Upper lobe of left lung (tissue), 6 donors: ENCODE measurements at places on chromosomes 3 and 15. TPM values are rescaled to one million over a fixed set of nuclear protein-coding genes. Genes with fewer than 3 reads are reported as not detected.

Gene MORC1
- total RNA-seq: not detected

- no peaks in the 10 kb centered on the region for H3K36me3 ChIP-seq
- H3K27me3 ChIP-seq: no peaks in the 10 kb centered on the region
- no peak overlapping the region for H3K4me3 ChIP-seq
These were observed 14.5 kb downstream of the GATM start for GRCh38 chr15:45363801-45364200.

GRCh38 chr15:42021593-42021992 lies 751 bp upstream of the PLA2G4E start:
- DNase-seq: no peak
- H3K36me3 ChIP-seq: no peaks in the 10 kb centered on the region
- H3K4me1 ChIP-seq: no peaks in the 10 kb centered on the region
- H3K27ac ChIP-seq: no peak overlapping the region
- H3K4me3 ChIP-seq: no peak overlapping the region

- DNase-seq: no peak
- no peaks in the 10 kb centered on the region for H3K4me1 ChIP-seq
- H3K36me3 ChIP-seq: no peaks in the 10 kb centered on the region
- no peak overlapping the region for H3K27ac ChIP-seq
These were observed 71.8 kb upstream of the NDN start for GRCh38 chr15:23758891-23759290.

- H3K27ac ChIP-seq: no peak overlapping the region
- DNase-seq: no peak
- no peaks in the 10 kb centered on the region for H3K4me1 ChIP-seq
- H3K27me3 ChIP-seq: no peaks in the 10 kb centered on the region
- no peaks in the 10 kb centered on the region for H3K36me3 ChIP-seq
These were observed 70.1 kb upstream of the CCK start for GRCh38 chr3:42336103-42336502.

- peaks cover 14% of the 10 kb centered on the region for H3K4me1 ChIP-seq
- H3K27me3 ChIP-seq: no peaks in the 10 kb centered on the region
- no peak overlapping the region for H3K4me3 ChIP-seq
- no peak overlapping the region for H3K27ac ChIP-seq
- H3K36me3 ChIP-seq: no peaks in the 10 kb centered on the region
These were observed 9.2 kb upstream of the SLC6A1 start for GRCh38 chr3:10983219-10983916.

- H3K27ac ChIP-seq: no peak overlapping the region
- H3K4me3 ChIP-seq: no peak overlapping the region
- H3K4me1 ChIP-seq: peaks cover 25% of the 10 kb centered on the region
- H3K27me3 ChIP-seq: no peaks in the 10 kb centered on the region
- DNase-seq: no peak
- H3K36me3 ChIP-seq: peaks cover 22% of the 10 kb centered on the region
These were observed 25.8 kb upstream of the CLK3 start for GRCh38 chr15:74589826-74590225.
